Fibroblast of the aortic adventitia (primary cell): ENCODE measurements at places on chromosomes 11 and 22. TPM values are rescaled to one million over a fixed set of nuclear protein-coding genes. Genes with fewer than 3 reads are reported as not detected.
A peak's percentile ranks its signal among the peaks of the same experiment; 100 is the strongest.

GRCh38 chr22:28978158-28978557, 83.5 kb downstream of the C22orf31 start:
- peak; percentile 28 for DNase-seq

- DNase-seq, result peak; percentile 3
These were observed 375.6 kb downstream of the KCNA4 start for GRCh38 chr11:29641201-29641600.

MUC5AC gene
- under 0.01 TPM in 1 of 2 replicates, not detected in the other for total RNA-seq

- DNase-seq, result peak; percentile 91
These were observed 181.2 kb downstream of the WNT11 start for GRCh38 chr11:76025068-76025467.

RTN4R gene
- 0.09 TPM in 1 of 2 replicates, not detected in the other for total RNA-seq

DNA sequence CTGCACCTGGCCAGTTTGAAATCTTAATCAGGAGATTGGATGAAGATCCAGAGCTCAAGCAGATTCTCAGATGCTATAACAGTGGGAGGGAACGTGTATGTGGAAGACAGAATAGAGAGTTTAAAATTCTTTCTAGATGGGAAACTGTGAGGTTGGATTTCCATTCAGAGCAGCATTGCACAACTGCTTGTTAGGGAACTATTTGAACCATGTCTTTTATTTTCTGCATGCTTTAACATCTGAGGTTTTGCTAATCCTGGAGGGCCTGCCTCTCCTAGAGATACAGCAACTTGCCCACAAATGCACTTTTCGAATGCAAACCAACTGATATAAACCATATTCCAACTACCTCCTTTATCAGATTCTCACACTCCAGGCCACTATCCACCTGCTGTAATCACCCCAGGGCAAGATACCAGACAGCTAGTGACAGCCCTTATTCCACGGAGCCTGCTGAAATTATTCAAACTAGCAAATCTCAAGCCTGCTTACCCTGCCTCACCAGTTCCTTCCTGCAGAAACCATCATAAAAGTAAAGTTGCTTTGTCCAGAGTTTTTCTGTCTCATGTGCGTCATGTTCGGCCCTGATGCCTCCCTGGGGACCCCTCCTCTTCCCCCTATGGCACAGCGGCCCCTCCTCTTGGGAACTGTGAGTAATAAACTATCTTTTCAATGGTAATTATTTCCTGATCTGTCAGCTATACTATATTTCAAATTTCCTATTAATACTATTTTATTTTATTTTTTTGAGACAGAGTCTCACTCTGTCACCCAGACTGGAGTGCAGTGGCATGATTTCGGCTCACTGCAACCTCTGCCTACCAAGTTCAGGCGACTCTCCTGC, 18.4 kb upstream of the SEC14L4 start:
- DNase-seq, result no peak

SYCE3 gene
- not detected in 2 replicates for total RNA-seq

NLRP10 gene
- total RNA-seq, result 1.7 and 6.8 TPM in 2 replicates

DNA sequence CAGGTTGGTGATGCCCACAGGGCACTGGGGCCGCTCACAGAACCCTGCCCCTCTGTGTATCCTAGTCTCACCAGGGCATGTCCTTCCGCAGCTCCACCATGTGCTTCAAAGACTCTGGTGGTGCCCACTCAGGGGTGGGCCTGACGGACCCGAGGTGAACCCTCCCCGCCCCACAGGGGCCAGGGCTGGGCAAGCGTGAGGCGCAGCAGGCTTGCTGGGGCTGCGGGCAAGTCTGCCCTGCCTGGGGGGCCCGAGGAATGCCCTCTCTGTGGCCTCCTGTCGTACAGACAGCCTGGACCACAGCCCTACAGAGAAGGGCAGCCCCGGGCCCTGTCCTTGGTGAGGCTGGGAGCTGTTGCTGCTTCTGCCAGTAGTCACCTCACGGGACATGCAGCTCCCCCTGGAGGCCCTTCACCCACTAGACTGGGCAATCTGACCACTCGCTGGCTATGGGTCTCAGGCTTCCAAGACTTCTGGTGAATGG, 40.2 kb downstream of the TBX1 start:
- peak; percentile 25 for DNase-seq

POGLUT3 gene
- total RNA-seq, result 20.3 and 68.1 TPM in 2 replicates

GRCh38 chr11:66291706-66292542, at the start of gene TMEM151A:
Gene TMEM151A (plus strand): TSS chr11:66291894. CDS start chr11:66292014, 120 bp downstream.
- no peak for DNase-seq

DNA sequence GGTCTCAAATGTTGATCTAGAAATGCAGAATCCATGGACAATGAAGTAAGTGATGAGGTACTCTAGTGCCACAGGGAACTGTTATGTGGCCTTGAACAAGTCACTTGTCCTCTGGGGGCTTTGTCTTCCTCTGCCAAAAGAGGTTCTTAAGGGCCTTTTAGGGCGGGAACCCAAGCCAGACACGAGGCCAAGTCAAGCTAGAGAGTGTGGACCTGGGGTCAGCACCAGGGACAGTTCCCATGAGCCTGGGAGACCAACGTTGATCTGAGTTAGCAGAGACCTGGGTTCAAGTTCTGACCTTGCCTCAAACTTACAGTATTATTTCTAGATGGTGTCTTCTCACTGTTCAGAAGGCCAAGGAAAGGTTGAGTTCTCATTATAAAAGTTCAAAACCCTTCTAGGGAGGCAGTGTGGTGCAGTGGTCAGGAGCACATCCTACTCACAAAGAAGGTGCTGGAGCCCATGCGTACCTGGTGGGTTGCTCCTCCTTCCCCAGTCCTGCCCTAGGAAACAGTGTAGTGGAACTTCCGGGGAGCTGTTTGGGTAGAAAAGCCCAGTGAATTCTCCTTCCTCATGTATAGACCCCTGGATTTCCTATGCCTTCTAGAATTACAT, 121.5 kb downstream of the CHST1 start:
- peak; percentile 17 for DNase-seq

SLC22A12 gene
- not detected in 2 replicates for total RNA-seq

EP300 gene
- 49.0 and 85.5 TPM in 2 replicates for total RNA-seq

DNA sequence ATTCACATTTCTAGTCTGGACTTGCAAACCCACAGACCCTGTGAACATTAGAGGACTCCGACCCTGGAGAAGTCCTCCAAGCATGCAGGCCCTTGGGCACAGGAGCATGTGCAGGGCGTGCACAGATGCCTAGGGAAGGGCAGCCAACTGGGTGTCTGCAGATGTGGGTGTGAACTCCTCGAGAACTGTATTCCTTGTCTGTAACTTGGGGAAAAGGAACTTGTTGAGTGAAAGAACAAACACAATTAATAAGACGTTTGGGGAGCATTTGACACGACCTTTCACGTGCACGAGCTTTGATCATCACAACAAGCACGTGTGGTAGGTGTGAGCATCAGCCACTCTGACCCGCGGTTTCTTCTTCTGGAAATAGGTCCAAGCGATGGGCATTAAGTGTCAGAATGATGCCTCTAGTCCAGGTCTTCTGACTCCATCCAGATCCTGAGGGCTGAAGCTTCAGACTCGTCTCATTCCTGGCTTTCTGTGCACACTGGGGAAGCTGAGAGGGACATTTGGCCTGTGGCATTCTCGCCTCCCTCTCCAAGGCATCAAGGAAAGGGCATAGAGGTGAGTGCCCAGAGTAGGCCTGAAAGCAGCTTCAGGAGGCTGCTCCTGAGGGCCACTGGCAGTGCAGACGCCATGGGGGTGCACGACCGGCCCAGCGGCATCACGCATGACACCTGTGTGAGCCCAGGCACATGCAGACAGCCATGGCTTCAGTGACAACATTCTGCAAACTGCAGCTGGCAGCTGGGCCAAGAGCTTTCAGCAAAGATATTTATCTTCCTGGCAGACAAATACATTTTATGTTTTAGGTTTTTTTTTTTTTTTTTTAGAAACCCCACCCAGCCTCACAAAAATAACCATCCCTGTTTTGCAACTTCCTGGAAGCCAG, 32.5 kb downstream of the ALX4 start:
- DNase-seq, result peak; percentile 16

BIRC3 gene
- 0.16 and 2.4 TPM in 2 replicates for total RNA-seq

DNA sequence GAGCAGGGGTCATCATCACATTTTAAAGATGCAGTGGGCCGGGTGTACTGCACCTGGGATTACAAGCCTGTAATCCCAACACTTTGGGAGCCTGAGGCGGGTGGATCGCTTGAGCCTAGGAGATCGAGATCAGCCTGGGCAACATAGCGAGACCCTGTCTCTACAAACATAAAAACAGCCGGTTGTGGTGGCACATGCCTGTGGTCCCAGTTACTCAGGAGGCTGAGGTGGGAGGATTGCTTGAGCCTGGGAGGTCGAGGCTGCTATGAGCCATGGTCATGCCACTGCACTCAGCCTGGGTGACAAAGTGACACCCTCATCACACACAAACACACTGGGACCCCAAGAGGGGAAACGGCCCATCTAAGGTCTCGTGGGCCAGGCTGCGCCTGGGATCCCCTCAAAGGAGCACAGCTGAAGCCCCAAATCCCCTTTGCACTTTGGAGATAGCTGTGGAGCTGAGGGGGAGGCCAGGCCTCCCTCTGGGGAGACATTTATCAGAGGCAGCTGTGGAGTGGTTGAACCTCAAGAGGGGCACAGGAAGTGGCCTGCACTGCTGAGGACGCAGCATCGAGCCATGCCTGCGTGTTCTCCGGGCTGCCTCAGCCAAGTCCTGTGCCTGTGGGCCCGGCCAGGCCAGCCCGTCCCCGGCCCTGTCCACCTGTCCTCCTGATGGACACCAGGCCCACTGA, 27.5 kb downstream of the OSBPL5 start:
- no peak for DNase-seq

MRTFA gene
- 25.8 and 90.4 TPM in 2 replicates for total RNA-seq

DNA sequence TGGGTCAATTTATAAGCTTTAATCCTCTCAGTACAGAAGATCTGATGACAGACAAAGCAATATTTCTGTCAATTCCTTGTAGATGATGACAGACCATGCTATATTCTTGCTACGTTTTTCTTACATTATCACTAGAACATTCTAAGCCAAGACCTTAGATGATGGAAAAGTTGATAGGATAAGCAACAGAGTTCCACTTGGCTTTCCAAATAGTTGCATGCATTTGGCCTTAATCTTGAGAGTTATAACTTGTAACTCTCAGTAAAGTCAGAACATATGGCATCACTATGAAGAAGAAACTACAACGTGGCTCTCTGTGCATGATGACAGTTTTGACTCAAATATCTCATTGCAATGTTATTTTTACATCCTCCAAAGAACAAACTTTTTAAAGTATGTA, 544.3 kb upstream of the LRRC4C start:
- DNase-seq, result no peak

RBMXL2 gene
- total RNA-seq, result not detected in 2 replicates

DNA sequence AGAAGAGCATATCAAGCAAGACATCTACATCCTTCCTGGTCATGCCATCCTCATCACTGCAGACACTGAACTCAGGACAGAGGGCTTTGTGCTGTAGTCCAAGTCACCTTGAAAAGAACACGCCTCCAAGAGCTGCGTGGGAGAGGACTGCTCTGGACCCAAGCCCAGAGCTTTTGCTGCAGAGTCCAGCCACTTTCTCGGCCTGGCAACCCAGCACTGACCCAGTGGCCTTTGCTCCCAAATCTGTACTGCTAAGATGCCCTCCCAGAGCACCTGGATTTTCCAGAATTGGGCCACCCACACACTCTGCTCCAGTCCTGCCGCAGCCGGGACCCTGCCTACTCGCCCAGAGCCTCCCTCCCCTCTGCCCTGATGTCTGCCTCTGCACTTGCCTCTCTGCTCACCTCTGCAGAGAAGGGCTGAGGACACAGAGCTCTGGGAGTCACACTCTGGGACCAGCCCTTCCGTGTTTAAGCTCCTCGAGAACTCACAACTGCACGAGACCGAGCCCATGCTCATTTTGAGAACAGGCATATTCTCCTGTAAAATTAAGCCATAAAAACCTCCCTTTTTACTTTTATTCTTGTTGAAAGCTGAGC, 83.8 kb upstream of the CSNK2A3 start:
- no peak for DNase-seq

GRCh38 chr11:118051611-118052461, 25.0 kb upstream of the TMPRSS4 start:
- no peak for DNase-seq

DNA sequence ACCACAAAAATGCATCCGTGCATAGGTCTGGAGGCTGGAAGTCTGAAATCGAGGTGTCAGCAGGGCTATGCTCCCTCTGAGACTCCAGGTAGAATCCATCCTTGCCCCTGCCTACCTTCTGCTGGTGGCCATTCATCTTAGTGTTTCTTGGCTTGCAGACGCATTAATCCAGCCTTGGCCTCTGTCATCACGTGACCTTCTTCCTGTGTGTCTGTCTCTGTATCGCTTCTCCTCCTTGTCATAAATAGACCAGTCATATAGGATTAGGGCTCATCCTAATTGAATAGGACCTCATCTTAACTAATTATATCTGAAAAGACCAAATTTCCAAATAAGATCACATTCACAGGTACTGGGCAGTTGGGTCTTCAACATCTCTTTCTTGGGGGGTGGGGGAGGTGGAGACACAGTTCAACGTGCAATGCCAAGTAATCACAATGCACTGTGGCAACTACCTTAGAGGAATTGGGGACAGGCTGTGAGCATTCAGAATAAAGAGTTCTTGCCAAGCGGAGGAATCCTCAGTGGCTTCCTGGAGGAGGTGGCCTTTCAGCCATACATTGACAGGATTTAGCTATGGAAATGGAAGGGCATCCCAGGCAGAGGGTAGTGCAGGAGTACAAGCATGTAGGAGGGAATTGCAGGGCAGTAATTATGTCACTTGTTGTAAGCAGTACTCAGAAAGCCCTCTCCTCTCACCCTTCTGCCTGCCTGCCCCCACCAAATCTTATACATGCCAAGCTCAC, 96.2 kb upstream of the SYT13 start:
- DNase-seq, result no peak

- DNase-seq, result peak; percentile 22
These were observed 298.3 kb downstream of the NTM start for GRCh38 chr11:131668500-131669400.

ISX gene
- not detected in 2 replicates for total RNA-seq

- DNase-seq, result no peak
These were observed 46.3 kb upstream of the PSMA1 start for GRCh38 chr11:14566331-14567063.

- peak; percentile 5 for DNase-seq
These were observed 86.5 kb upstream of the SLC25A18 start for GRCh38 chr22:17476838-17477237.

DNA sequence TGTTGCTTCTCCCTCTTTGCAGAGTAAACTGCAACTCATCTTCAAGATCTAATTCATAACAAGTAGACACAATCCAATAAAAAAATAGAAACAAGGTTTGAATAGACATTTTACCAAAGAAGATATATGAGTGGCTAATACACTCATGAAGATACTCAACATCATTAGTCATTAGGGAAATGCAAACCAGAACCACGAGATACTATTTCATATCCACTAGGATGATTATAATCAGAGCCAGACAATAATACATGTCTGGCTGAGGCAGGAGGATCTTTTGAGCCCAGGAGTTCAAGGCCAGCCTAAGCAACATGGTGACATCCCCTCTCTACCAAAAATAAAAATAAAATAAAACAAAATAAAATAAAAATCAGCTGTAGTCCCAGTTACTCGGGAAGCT, 85.0 kb downstream of the ATG16L2 start:
- DNase-seq, result no peak

- DNase-seq, result no peak
These were observed 982.2 kb downstream of the BRD1 start for GRCh38 chr22:48845356-48845936.

GRCh38 chr11:92591521-92591920, 366.9 kb downstream of the FAT3 start:
- no peak for DNase-seq
